ENCODE measurements at places on chromosomes 11 and 22.

DNA sequence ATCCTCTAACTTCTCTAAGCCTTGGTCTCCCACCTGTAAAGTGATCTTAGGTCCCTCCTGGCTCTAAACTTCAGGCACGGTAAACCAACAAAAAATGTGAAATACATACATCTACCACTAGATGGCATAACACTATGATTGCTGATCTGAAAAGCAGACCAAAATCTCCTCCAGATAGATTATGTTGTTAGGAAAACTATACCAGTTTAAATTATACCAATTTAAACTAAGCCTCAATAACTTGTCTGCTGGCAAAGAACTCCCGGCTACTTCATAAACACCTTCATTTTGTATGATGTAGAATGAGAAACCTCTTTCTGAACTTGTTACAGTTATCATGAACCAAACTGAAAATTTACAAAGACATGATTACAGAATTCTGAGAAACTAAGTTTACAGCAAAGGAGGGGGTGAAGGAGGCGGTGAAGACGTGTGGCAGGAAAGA, 85.9 kb downstream of the SBF2 start:
- no peak for DNase-seq

DNA sequence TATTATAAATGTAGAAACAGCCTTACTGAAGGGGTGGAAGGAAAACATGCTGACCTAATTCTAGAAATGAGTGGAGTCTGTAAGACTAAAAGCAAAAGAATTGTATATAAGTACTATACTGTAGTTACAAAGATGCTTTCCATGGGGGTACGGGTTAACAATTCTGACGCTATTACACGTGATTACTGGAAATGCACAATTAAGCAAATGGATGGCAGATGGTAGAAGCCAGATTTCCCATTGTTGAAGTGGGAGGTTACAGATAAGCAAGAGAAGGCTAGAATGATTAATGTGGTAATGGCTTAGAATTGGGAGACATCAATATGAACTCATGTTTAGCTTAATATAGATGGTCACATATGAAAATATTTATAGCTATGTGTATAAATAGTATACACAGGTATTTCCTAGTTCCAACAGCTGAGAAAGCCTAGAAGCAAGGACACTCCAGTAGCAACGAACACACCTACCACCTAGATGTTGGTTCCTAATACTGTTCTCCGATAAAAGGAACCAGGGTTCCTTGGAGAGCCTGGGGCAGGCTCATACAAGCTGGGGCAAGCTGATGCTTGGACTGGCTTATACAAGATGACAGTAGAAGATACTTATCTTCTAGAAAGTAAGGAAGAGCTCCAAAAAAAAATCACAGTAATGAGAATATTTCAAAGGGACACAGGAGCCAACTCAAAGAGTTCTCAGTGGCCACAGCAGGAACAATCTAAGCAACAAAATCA, 13.5 kb downstream of the SMC1B start:
- no peak for DNase-seq

GRCh38 chr22:44357966-44358465, 45.3 kb upstream of the SHISAL1 start:
- DNase-seq: no peak

DNA sequence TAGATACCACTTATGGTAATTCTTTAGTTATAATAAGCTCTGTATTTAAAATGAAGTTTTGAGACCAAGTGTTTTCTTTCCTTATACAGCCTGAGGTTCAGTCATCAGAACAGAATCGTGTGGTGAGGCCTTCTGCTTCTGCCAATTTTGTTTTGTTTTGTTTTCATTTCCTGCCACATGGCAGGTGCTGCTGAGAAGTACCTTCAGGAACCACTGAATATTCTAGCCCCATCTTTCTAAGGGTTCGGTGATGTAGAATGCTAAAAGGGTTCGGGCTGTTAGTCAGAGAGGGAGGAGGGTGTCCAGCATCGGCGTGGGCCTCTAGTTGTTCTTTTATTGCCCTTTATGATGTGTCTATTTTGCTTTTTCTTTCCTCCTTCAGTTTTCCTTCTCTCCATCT, 25.8 kb downstream of the TNRC6B start:
- DNase-seq: peak; percentile 74

DNA sequence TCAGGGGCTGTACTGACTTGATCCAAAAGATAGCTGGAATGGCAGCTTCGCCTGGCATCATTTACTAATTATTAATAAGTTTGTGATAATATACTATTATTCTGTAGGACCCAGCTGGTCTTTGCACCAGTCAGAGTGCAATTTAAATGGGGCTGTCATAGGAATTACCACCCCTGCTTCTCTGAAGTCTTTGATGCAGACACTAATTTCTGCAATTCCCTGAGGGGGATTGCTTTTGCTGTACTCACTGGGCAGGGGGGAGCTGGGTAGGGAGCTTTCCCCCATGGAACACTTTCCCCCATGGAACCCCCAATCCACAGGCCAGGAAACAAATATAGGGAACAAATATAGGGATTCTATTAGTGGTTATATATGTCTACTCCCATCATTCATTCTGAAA, 54.9 kb upstream of the TSKU start:
- DNase-seq: no peak

- no peak for DNase-seq
Observed at GRCh38 chr11:33734441-33735270, 1.6 kb downstream of the CD59 start.

GRCh38 chr11:34176751-34177209, 71.4 kb downstream of the NAT10 start:
- no peak for DNase-seq

DNA sequence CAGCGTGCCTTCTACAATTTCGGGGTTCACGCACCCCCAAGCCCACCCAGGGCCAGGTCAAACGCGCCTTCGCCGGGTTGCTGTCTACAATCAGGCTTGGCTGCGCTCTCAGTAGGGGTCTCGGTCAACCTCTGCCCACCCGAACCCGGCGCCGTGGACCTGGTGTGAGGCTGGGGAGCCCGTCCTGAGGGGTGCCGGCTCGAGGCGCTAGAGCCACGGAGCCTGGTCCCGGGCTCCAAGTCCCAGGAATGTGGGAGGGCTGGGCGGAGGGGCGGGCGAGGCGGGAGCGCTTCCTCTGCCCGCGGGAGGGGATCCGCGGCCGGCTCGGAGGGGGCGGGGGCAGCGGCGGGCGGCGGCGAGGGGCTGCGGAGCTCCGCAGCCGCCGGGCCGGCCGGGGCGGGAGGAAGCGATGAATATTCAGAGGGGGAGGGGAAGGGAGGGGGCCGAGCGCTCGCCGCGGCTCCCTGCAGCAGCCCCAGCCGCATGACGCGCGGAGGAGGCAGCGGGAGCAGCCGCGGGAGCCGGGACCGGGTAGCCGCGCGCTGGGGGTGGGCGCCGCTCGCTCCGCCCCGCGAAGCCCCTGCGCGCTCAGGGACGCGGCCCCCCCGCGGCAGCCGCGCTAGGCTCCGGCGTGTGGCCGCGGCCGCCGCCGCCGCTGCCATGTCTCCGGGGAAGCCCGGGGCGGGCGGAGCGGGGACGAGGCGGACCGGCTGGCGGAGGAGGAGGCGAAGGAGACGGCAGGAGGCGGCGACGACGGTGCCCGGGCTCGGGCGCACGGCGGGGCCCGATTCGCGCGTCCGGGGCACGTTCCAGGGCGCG, at the start of gene PTPRJ:
Gene PTPRJ, plus strand, starts transcription at position 472 of the 819 bp plus-strand sequence. CDS start 354 bp downstream, outside the sequence.
- peak; percentile 66 for DNase-seq

GRCh38 chr11:84929738-84930137, 697.4 kb downstream of the DLG2 start:
- no peak for DNase-seq

- DNase-seq: peak; percentile 83
Observed at GRCh38 chr22:30286813-30287647, 2.3 kb downstream of the CASTOR1 start.

- peak; percentile 57 for DNase-seq
Observed at GRCh38 chr11:124762105-124762623, at the start of gene ESAM. TSS of gene ESAM (minus strand) at chr11:124762290. CDS start at chr11:124762154, 136 bp downstream.

- no peak for DNase-seq
Observed at GRCh38 chr11:3047637-3048036, 9.6 kb downstream of the CARS1 start.

GRCh38 chr22:24315367-24315966, 44.8 kb downstream of the SPECC1L start:
- DNase-seq: no peak

- no peak for DNase-seq
Observed at GRCh38 chr11:117160826-117161225, 16.7 kb downstream of the PAFAH1B2 start.
